ENCODE measurements at places on chromosomes 6 and 20.

DNA sequence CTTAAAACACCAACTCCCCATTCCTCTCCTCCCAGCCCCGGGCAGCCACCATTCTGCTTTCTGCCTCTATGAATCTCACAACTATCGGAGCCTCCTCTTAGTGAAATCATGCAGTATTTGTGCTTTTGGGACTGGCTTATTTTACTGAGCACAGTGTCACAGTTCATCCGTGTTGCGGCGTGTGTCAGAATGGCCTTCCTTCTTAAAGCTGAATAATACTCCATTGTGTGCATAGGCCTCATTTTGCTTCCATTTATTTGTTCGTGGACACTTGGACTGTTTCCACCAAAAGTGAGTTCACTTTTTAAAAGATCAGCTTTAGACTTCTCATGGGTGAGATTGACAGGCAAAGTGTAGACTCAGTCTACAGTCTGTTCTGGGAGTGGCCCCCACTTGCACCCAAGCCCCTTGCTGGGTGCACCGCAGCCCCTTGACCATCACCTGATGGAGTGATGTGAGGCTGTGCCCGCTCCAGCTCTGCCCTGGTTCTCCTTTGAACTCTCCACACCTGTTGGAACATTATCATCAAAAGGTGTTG, 12.6 kb downstream of the DUSP22 start:
- DNase-seq: no peak

GRCh38 chr6:47967843-47968242, 143.2 kb downstream of the PTCHD4 start:
- no peak for DNase-seq

DNA sequence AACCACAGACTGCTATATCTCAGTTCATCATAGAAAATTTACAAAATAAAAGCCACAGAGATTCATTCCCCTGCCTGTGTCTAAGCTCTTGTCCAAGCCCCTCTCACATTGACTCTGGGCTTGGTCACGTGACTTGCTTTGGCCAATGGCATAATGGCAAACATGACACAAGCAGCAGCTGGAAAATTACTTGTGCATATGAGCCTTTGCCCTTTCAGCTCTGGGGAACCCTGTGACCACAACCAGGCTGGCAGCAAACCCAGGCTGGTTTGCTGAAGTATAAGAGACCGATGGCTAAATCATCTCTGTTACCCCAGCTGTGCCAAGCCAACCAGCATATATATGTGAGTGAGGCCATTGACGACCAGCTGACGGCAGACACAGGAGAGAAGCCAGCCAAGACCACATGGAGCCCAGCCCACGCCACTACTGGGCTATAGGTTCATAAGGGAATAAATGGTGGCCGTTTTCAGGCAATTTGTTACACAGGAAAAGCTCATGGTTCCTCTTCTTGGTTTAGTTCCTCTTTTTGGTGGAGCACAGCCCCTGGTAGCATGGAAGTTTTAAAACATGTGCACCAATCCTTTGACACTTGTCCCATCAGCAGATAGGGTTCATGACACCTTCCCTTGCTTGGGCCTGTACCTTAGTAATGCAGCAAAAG, 31.8 kb upstream of the RSPO4 start:
- DNase-seq: no peak

DNA sequence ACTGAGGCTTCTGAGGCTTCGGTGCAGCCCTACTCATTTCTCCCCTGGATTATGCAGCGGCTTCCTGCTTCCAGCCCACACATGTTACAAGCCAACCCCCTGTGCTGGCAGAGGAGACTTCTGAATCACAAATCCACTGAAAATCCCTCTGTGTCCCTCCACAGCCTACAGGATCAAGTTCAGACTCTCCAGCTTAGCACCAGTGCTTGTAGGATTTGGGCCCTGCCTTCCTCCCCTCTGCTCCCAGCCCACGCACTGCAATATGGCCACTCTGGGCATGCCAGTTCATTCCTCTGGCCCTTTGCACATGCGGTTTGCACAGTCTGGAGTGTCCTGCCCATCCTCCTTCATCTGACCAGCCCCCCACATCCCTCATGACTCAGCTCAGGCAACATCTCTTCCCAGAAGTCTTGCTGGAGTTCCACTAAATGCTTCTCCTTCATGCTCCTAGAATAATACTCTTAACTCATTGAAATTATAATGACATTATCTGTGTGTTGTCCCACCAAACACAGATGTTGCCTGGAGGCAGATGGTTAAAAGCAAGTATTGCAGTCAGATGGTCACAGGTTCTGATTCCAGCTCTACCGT, 15.9 kb upstream of the MDGA1 start:
- no peak for DNase-seq

- DNase-seq: no peak
Measured at GRCh38 chr6:159132664-159133063, 36.5 kb upstream of the FNDC1 start.

GRCh38 chr20:63220696-63221399, 4.9 kb upstream of the YTHDF1 start:
- DNase-seq: no peak

DNA sequence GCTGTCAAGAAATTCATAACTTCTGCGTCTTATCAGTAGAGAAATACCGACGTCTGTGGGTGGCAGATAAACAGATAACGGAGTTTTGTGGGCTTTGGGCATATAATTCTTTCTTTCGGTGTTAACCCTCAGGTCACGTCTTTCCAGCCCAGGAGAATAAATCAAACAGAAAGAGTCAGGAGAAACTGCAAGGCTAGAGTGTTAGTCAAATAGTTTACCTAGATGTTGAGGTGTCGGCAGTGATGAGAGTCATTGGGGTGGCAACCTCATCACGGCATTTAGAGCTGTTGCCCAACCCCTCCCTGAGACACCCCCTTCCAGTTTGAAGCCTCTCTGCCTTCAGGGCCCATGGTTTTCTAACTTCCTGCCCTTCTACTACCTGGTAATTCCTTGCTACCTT, 49.5 kb downstream of the ADTRP start:
- DNase-seq: no peak

DNA sequence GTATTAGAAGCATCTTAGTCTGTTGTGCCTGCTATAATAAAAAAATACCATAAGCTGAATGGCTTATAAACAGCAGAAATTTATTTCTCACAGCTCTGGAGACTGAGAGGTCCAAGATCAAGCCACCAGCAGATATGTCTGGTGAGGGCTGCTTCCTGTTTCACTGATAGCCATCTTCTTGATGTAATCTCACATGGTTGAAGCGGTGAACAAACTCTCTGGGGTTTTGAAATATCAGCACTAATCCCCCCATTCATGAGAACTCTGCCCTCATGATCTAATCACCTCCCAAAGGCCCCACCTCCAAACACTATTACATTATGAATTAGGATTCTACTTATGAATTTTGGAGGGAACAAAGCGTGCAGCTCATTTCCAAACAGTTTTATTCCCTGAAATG, 11.6 kb upstream of the CLVS2 start:
- DNase-seq: no peak

DNA sequence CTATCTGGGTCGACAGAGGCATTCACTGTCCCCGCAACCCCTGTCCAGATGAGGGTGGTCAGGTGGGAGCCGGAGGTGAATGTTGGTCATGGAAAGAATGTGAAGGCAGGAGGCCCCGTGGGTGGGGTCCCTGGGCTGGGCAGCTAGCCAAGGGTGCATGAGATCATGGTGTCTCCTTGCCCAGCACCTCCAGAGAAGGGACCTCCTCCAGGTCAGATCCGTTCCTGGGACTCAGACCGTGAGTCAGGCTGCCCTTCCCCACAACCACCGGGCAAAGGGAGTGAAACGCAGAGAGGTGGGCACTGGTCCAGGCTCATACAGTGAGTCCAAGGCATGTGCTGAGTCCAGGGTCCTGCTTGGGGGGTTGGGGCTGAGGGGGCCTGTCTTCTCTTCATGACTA, 3.5 kb downstream of the FOXS1 start:
- DNase-seq: no peak

GRCh38 chr6:134822920-134823709, 126.8 kb downstream of the ALDH8A1 start:
- DNase-seq: peak; percentile 82

GRCh38 chr6:117740605-117741004, 65.3 kb downstream of the NUS1 start:
- DNase-seq: no peak

DNA sequence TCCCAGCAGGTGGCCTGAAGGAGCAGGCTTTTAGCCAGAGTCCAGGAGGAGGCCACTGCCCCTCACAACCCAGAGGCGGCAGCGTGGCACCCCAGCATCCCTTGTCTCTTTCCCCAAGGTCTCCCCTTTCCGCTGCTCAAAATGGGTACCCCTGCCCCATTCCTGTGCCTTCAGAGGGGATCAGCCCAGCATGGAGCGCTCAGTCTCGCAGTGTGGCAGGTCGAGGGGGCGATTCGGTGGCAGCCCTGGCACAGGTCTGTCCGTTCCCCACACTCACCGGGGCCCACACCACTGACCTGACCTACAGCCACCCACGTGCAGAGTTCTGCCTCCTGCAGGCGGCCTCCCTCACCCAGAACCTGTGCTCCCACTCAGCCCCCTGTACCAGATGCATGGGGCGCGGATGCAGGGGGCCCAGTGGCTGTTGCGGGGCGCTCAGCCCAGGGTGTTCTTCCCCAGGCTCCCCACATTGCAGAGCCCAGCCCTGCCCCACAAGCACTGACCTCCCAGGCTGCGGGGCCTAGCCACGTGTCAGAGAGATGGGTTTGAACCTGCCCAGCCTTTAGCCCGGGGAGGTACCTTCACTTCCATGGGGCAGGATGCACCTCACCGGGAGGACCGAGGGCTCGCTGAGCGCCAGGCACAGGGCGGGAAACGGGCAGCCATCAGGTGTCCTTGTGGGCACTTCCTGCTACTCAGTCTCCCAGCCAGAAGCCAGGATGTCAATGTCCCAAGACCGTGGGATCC, 41.8 kb downstream of the DSTN start:
- no peak for DNase-seq

DNA sequence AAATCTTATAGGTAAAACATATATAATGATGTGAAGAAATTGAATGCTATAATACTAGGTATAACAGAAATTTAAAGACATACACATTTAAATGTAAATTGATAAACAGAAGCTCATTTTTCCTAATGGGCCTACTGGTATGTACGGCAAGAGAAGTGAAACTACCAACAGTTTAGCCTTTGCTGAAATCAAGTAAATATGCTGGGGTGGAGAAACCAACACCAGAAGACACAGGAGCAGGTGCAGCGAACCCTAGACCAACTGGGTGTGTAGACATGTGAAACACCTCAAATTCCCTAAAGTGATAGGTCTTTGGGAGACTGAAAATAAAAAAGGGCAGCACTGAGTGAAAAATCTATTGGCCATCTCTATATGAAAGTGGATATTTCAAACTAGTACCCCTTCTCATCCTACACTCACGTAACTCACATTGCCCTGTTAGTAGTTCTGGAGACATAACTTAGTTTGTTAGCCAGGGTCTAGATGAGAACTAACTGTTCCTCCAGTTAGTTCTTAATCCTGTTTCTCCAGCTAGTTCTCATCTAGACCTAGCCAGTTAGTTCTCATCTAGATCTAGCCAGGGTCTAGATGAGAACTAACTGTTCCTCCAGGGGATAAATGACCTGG, 53.1 kb downstream of the SLC35D3 start:
- DNase-seq: no peak

GRCh38 chr20:21719592-21720214, 14.2 kb downstream of the PAX1 start:
- peak; percentile 35 for DNase-seq

GRCh38 chr20:41051009-41051825, 22.6 kb downstream of the TOP1 start:
- no peak for DNase-seq

DNA sequence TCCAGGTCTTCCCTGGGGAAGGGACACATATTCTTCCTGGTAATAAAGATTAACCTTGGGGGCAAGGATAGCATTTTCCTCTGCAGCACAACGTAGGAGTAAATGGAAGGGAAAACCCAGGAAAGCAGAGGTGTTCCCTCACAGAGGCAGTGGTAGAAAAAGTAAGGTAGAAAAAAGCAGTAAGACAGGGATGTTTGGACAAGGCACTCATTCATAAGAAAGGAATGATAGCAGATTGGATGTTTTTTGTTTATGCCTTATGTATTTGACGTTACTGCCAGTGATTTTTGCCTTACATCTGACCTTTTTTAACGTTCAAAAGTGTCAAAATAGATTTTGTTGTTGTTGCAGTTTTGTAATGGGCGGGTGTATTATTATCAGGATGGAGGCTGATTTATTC, 395.0 kb downstream of the CDKAL1 start:
- DNase-seq: no peak

DNA sequence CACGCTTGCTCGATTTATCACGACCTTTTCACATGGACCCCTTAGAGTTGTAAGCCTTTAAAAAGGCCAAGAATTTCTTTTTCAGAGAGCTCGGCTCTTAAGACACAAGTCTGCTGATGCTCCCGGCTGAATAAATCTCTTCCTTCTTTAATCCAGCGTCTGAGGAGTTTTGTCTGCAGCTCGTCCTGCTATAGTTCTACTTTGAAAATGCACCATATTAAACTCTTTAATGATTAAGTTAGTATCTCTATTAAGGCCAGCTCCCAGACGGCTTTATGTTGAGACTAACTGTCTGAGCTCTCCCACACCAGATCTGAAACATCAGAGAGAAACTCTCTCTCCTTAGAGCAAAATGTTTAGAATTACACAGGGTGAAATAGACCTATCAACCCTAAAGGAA, 18.0 kb upstream of the GSTA3 start:
- DNase-seq: no peak

GRCh38 chr20:31496761-31497295, 17.4 kb upstream of the HM13 start:
- DNase-seq: no peak

DNA sequence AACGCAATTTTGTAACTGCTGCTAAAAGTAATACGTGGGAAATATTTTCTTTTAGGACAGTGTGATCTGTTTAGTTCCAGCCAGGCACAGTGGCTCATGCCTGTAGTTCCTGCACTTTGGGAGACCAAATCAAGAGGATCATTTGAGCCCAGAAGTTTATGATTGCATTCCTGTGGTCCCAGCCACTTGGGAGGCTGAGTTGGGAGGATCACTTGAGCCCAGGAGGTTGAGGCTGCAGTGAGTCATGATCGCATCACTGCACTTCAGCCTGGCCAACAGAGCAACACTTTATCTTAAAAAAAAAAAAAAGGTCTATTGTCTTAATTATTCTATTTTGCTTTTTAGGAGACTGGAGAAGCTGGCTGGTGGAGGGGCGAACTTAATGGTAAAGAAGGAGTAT, 101.5 kb downstream of the CD2AP start:
- no peak for DNase-seq

DNA sequence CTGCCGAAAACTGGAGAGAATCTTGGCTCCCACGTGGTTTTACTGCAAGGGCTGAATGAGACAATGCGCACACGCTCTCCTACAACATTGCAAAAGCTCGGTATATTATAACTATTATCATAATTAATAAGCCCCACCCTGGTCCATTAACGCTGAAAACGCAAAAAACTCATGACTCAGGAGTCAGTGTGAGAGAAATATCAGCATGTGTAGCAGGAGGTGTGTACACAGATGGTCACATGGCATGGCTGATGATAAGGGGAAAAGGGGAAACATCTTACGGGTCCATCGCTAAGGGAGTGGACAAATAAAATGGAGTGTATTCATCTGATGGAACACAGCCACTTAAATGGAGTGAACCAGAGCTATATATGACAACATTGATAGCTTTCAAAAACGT, 29.2 kb downstream of the CDH22 start:
- no peak for DNase-seq

GRCh38 chr6:11683871-11684270, 94.7 kb downstream of the ADTRP start:
- no peak for DNase-seq
